ENCODE measurements at places on chromosomes 7 and 10.

GRCh38 chr10:94417321-94417720 is 15.0 kb downstream of the TBC1D12 start:
- DNase-seq = no peak

- peak; percentile 43 for DNase-seq
Measured at GRCh38 chr10:44300666-44301649, 83.9 kb downstream of the CXCL12 start.

- no peak for DNase-seq
Measured at GRCh38 chr7:79979437-79979836, 155.2 kb upstream of the GNAI1 start.

DNA sequence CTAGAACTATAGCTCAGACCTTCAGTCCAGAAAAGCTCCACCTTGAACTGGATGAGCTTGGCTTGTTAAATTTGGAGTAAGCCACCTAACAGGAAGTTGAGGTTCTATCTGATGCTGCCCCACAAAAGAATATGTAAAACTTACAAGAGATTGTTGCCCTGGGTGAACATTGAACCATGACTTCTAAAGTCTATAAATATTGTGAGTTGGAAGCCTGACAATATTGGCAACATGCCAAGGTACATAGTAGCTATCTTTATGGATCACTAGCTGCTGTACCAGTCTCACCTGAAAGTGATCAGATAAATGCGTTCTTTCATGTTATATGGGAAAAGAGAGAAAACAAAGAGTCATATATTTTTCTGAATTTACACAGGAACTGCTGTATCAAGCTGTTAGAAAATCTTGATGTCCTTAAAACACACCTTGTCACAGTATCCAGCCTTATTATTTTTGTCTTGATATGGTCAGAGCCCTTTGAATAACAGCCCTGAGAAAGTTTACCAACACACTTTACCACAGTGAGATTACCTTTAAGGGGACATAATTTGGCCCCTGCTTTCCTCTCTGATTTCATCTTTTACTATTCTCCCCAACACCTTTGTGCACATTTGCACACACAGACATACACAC is 92.0 kb downstream of the LSMEM1 start:
- DNase-seq = no peak

DNA sequence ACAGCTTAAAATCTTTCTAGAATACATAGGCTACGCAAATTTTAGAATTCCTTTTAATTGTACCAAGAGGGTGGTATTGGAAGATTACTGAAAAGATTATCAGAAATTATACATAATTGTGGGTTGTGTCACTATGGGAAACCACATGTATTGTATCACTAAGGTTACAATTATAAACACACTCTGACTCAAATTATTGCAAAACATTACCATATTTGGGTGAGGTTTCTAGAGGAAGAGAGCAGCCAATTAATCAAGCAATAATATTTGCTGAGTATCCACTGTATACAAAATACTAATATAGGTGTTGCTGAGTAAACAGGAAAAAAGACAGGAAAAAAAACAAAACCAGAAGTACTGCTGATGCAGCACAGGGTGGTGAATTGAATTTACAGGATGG is 3.1 kb upstream of the CAPZA2 start:
- no peak for DNase-seq

- no peak for DNase-seq
Measured at GRCh38 chr10:22672319-22673090, 41.9 kb downstream of the PIP4K2A start.

GRCh38 chr10:4453950-4454349 is 372.1 kb upstream of the AKR1E2 start:
- DNase-seq = no peak

Data from stimulated activated CD4-positive, alpha-beta T cell treated with anti-CD3 and anti-CD28 coated beads, Interleukin-1b, Interleukin-23, amount 100 ng/mL, for 48 hours (primary cell).